Hematopoietic multipotent progenitor cell treated with erythropoietin and hydrocortisone succinate and interleukin-3 and kit ligand, for 6 days (in vitro differentiated cells): ENCODE measurements at places on chromosomes 2 and 18.

DNA sequence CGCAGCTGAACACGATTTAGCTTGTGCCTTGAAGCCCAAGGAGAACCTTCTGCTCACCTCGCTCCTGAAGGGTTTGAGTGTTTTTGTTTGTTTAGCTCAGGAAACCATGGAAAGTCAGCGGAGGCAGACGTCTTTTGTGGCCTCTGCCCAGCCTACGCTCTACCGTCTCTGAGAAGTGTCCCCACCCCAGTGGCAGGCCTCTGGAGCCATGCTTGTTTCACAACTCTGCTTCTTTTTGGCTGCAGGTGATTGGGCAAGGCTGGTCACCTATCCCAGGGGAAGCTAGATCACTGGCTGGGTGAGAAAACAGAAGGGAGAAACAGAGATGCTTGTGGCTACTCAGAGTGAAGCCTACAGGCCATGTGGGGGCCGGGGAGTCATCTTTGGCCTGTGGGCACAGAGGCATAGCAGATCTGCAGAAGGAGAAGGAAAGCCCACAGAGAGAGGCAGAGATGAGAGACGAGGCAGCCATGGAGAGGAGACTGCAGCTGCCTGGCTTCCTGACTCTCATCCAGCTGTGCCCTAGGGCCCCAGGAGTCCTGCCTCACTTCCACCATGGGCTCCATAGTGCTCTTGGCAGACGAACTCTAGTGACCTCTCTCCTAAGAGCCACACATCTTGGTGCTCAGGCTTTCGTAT is 50.1 kb downstream of the CIB4 start:
- no peak for DNase-seq

DNA sequence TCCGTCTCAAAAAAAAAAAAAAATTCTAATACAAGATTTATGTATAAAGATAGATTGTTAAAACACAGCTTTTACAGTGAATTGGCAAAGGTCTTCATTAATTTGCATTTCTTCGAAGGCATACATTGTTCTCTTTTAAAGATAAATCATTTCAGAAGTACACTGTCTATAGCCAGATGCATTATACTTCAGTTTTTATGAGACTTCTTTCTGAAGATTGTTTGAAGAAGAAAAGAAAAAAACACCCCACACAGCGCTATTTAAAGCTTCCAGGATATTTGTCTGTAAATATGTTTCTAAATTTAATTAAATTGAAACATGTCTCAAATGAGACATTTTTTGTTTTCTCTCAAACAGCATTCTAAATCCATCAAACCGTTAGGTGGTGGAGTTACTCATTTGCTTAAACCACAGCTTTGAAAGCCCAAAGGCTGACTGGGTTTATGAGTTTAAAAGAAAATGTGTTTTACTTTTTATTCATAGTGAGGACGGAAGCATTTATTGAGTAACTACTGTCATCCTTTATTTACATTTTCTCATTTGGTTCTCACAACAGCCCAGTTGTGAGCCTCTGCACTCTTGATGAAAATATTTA is 42.4 kb upstream of the C1GALT1C1L start:
- DNase-seq = no peak

- DNase-seq = no peak
Observed at GRCh38 chr2:37623971-37624900, 47.2 kb downstream of the CDC42EP3 start.

DNA sequence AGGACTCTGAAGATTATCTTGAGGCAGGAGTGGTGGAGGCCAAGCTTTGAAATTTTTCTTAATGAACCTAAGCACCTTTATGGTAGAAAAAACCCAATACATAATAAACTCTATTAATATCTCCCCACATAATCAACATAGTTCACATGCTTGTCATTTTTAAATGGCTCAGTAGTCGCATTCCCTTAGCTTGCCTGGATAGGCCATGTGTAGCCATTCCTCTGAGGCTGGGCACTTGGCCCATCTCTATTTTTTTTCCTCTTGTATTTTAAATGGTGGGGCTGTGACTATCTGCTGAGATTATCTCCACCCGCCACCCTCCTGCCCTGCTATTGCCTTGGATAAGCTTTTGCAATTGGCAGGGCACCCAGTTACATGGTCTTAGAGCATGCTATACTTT is 143.1 kb downstream of the FHOD3 start:
- no peak for DNase-seq

DNA sequence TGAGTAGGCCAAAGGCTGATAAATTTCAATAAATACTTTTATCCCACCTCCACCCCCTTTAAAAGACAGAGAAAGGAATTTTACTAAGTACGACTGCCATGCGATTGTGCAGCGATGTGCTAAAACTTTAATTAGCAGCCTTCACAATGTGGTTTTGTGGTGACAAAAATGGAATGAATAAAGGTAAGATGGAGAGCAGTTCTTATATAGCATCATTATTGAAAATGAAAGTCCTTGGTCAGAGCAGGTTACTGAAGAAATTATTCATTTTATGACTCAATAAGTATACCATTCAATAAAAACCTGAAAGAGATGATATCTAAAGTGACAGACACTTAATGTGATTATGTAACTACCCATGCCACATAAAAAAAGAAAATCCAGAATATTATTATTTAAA is 33.2 kb upstream of the MTIF2 start:
- DNase-seq = no peak

DNA sequence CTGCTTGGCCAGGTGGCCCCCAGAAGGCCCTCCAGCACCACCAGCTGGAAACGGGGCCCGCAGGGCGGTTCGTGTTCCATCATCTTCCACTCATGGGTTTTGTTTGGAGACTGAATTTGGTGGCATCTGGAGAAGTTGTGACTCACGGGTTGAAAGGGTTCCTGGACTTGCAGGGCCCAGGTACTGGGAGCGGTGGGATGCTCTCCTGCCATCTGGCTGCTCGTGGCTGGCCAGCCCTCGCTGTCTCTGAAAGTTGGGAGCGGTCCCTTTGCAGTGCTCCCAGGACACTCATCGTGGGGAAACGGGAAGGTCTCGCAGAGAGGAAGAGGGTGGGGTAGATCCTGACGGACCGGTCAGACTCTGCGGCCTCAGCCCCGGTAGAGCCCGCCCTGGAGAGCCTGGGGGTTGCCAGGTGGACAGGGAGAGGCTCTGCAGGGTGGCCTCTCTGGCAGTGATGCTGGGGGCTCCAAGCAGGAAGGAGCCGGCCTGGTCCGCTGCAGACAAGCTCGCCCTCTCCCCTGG is 47.5 kb downstream of the TWIST2 start:
- DNase-seq = no peak

DNA sequence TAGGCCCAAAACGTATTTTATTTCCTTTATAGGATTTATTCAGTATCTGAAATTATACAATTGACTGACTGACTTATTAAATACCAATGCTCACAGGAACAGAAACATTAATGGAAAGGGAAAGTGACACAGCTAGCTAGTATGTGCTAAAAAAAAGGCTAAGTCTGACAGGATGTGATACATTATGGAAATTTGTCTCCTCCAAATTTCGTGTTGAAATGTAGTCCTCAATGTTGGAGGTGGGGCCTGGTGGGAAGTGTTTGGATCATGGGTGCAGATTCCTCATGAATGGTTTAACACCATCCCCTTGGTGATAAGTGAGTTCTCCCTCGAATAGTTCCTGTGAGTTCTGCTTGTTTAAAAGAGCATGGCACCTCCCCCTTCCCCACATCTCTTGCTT is 70.6 kb upstream of the WDR75 start:
- no peak for DNase-seq

DNA sequence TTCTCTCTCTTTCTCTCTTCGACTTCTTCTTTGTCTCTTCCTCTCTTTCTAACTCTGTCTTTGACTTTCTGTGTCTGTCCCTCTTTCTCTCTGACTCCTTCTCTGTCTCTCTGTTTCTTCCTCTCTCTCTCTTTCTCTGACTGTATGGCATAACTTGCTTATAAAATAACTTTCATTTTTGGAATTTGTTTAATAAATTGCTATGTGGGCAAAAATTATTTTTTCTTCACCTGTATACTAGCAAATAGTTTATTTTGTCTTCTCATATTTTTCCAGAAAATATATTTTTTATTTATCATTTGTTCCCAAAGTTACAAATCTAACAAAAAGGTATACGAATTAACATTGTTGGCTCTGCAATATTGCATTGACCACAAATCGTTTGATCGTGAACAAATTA is 305.7 kb upstream of the FAM98A start:
- DNase-seq = no peak
